ENCODE measurements at places on chromosomes 4 and X.

DNA sequence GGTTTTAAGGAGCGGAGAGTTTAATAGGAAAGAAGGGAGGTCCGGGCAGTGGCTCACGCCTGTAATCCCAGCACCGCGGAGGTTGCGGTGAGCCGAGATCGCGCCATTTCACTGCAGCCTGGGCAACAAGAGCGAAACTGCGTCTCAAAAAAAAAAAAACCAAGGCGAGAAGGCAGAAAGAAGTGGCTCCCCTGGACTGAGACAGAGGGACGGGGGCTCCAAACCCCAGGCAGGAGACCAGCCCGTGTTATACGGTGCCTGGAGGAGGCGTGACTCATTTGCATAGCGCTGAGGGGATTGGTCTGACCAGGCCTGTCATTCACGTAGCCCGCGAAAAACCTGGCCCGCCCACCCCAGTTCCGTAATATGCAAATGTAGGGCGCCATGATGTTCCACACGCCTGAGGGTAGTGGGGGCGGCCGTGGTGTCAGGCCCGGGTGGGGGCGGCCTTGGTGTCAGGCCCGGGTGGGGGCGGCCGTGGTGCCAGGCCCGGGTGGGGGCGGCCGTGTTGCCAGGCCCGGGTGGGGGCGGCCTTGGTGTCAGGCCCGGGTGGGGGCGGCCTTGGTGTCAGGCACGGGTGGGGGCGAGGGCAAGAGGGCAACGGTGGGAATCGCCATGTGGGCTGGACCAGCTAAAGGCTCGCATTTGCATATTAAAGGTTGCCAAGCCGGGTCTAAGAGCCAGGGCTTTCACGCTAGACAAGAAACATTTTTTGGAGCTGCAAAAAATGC lies 2.1 kb downstream of the PLCXD1 start:
- DNase-seq: peak; percentile 92

- peak; percentile 86 for DNase-seq
These were observed 101.2 kb downstream of the SMIM20 start for GRCh38 chr4:26015133-26015651.

DNA sequence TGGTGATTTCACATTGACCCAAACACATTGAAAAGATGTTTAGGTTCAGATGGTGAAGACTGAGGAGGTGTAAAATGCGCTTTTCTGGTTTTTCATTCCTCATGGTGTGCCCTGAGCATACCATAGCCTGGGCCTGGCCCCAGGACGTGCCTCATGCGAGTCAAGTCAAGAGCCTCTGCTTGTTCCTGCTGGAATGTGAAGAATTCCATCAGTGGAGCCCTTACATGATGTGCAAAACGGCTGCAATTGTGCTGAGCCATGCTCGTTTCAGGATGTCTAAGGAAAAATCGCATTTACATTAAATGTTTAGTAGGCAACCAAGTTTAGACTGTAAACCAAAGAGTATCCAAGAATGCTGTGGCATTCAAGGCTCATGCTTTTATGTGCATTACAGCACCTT lies 34.9 kb downstream of the GYG2 start:
- no peak for DNase-seq

GRCh38 chrX:129495900-129496299 lies 27.4 kb downstream of the SMARCA1 start:
- DNase-seq: no peak

DNA sequence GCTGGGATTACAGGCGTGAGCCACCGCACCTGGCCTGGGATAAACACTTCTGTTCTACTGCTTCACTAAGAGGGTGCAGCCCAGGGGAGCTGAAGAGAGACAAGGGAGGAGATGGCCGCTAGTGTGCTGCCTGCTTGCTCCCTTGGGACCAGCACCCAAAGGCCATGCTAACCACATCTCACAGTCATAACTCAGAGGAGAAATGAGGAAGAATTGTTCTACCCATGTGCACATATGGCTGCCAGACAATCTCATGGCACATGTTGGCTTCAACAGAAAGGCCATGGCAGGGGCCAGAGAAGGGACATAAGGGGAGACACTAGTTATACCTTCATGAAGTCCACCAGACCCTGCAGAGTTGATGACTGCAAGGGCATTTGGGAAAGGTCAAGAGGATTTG lies 22.4 kb downstream of the CLDN22 start:
- no peak for DNase-seq

- DNase-seq: no peak
These were observed 216.2 kb downstream of the CEP135 start for GRCh38 chr4:56164907-56165306.

DNA sequence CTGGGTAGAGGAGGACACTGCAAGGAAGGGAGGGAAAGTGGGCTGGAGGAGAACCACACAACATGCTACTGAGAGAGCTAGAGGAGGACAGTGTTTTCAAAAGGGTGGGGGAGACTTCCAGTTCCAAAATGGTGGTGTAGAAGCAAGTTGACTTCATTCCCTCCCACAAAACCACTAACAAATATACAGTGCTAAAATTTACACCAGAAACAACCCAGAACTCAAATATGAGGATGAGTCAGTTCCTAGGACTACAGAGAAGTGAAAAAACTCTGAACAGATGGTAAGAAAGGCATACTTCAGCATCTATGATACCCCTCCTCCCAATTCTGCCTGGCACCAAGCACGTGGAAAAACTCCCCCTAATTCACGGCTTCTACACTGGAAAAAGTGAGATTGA lies 9.8 kb downstream of the AADAT start:
- no peak for DNase-seq

DNA sequence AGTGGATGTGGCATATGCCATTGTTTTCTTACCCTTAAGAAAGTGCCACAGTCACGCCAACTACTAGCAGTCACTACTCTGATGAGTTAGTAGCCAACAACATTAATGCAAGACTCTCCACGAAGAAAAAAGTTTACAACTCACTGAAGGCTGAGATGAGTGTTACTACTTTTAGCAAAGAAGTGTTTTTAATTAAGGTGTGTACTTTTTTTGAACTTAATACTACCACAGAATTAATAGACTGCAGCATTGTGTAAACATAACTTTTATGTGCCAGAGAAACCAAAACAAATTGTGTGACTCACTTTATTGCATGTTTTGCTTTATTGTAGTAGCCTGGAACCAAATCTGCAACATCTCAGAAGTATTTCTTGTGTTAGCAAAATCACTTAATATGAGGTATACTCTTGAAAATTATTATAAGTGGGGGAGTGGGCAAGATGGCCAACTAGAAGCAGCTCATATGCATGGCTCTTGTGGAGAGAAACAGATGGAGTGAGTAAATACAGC lies 2.2 kb upstream of the UGT2B4 start:
- DNase-seq: no peak

DNA sequence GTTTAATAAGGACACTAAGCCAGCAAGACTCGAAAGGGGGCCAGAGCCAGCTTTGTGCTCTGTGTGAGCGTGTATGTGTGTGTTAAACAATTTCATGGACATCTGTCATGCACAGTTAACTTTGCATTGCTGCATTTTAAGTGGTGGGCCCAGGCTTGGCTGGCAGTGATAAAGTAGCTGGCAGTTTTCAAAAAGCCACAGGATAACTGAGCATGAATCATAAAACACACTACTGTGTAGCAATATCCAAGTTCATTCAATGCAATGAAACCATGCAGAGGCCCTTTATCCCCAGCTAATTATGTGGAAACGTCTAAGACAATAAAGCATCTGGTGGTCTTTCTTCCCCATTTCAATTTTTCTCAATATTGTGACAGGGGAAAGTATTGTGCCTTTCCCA lies 132.9 kb downstream of the NKX6-1 start:
- DNase-seq: no peak

DNA sequence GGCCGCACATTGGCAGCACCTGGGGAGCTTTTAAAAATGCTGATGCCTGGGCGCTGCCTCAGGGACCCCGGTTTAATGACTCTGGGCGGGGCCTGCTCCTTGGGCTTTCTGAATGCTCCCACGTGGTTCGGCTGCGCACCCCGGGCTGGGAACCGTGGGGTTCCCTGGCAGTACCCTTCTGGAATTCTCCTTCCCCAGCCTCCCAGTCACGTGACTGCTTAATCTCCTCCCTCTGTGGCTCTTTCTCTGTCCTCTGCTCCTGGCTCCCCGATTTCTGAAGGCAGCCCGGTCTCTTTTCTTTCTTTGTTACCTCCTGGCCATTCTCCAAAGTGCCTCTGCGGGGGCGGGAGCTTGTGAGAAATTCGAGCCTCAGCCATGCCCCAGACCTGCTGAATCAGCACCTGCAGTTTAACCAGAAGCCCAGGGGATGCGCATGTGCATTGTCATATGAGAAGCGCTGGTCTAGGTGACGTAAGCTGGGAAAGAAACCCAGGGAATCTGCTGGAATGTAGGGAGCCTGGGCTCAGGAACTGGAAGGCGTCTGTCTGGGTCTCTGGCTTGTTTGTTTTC lies 16.6 kb downstream of the CLCN4 start:
- DNase-seq: no peak

DNA sequence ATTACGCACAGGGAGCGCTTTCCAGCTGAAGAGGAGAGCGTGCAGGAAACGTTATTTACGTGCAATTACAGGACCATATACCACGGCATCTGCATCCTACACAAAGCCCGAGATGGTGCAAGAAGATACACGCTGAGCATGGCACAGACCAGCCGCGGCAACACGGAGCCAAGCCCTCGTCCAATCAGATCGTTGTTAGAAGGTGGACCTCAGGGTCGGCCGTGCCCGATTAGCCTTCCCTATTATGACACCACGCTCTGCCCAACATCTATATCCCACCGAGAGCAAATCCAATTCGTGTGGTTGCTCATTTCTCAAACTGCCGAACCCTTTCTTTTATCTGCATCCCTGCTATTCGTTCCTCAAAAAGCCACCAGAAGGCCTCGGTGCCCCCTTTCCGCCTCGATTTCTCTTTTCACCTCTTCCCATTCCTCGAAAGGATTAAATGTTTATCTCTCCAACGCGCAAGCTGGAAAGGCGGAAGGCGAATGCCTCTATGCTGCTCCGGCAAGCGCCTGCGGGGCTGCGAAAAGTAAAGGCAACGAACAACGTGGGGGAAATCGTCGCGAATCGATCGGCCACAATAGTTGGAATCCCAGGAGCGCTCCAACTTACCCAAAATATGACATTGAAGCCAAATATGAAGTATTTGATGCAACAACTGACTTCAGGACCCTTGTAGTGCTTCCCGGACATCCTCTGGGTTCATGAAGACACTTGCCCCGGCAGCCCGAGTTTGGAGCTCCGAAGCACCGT lies 702 bp downstream of the TSPAN5 start:
- no peak for DNase-seq

DNA sequence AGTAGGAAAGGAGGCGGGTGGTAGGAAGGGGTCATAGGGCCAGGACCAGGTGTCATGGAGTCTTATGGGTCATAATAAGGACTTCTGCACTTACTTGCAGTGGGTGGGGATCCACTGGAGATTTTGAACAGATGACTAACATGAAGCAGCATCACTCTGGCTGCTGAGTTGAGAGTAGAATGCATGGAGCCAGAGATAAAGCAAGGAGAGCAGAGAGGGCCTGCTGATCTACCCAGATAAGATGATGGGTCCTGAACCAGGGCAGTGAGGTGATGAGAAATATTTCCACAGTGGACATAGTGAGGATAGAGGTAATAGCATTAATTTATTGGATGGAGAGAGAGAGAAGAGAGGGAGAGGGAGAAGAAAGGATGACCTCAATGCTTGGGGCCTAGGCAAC lies 48.0 kb downstream of the HCCS start:
- no peak for DNase-seq

DNA sequence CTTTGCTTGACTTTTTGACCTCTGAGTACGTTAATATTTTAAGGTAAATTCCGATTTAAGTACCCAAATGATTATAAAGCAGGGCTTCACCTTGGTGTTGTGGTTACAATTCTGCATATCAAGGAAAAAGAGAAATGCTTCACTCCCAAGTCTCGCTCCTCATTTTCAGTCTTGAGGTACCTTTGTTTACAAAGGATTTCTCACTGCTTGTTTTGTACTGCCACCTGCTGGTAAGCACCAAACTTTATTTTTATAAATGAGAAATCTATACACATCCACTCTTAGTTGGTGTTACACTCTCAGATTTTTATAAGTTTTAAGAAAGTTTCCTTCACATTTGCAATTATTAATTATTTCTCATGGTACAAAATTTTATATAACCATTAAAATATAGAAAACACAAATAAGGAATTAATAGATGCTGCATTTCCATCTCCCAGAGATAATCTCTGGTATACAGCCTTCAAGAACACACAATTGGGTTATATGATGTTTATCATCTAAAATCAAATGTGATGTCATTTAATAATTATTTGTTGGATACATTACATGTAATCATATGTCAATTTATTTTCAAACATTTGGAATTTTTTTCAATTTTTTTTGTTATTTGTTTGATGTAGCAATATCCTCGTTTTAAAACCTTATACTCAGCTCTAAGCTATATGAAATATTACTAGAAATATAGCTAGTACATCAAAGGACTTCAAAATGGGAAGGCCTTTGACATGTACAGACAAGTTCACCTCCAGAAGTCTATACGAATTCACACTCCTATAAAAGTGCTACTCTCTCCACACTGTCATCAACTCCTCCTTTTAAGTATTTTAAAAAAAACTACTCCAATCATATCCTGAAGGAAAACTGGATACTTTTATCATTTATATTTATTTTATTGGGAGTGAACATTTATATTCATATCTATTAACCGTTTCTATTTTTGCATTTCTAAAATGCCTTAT lies 179.9 kb downstream of the KCNIP4 start:
- DNase-seq: no peak

Data from vagina (tissue), 2 donors.